NCI-H1092 (cell line): ENCODE measurements at places on chromosomes 4 and X.
A peak's percentile ranks its signal among the peaks of the same experiment; 100 is the strongest.

- DNase-seq = no peak
These were observed 104.9 kb downstream of the FAM53A start for GRCh38 chr4:1579001-1579900.

- no peak for DNase-seq
These were observed 14.9 kb downstream of the SNX12 start for GRCh38 chrX:71053217-71053621.

- DNase-seq = no peak
These were observed 783 bp downstream of the RBPJ start for GRCh38 chr4:26321373-26322221.

GRCh38 chrX:150157291-150157690, 205.8 kb upstream of the MAMLD1 start:
- DNase-seq = no peak

- no peak for DNase-seq
These were observed 6.7 kb downstream of the TBL1X start for GRCh38 chrX:9471571-9471985.

DNA sequence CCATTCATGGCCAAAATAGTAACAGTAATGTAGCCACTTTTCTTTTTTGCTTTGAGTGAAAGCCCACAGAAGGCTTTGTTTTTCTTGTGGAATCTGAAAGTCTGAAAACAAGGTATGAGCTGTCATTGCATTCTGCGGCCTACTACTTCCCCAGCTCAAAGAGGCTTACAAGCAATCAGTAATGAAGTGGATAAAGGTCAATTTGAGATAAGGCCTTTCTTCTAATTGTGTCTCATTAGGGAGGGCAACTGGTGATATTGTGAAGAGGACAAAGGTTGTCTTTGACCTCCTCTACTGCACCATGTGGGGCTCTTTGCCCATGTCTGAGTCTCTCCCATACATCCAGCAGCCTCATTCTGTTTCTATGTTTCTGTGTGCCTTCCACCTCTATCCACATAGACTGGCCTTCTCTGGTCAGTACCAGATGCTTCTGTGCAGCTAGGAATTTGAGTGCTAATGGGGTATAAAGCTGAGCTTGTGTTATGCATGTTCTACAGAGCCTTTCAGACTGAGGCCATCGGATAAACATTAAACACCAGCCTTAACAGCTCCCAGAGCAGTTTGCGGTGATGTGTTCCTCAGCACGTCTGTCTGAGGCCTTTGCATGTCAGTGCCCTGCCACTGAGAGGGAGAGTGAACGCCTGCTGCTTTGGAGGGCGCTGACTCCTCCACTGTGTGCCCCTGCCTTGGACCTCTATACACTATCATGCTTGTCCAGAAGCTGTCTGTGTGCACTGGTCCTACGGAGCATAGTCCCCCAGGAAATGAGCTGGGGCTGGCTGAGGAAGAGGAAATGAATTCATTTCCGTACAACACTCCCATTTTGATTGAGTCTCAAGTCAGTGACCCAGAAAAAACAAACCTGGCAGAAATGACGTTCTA, 80.2 kb downstream of the SH2D1A start:
- DNase-seq = no peak

GRCh38 chrX:13115146-13115855, 70.9 kb upstream of the FAM9C start:
- DNase-seq = no peak

GRCh38 chr4:41281038-41281634, 24.4 kb downstream of the UCHL1 start:
- peak; percentile 80 for DNase-seq

- no peak for DNase-seq
These were observed 646.9 kb downstream of the STPG2 start for GRCh38 chr4:97496298-97496873.

DNA sequence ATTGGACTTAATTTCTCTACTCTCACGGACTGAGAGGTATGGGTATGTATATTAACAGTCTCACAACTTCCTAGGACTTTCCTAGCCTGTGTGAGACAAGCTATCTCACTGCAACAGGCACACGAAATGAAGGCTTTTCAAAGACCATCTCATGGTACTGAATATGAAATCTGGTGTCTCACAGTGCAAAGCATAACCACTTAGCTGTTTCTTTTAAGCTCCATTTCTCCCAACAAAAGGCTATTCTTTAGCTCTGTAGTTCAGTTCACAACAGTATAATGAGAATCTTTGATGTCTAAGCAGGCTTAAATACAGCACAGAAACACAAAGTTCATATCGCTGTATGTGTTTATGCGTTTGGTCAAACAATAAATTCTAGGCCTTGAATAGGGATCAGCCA, 116.2 kb upstream of the PCDH18 start:
- no peak for DNase-seq

DNA sequence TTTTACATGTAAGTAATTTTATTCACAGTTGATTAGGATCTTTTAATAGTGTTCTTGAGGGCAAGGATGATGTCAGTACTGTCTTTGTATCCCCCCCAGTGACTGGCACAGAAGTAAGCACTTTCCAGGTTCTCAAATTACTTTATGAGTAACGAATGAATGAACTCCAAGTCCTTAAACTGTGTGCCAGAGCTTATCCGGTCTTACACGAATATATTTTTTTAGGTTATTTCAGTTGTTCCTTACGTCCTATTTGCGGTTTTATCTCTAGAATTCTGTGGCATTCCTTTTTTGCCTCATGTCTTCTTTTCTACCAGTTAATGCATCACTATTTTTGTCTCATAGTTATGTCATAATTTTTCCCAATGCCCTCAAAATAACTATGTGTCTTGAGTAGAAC, 106.9 kb upstream of the MID1IP1 start:
- no peak for DNase-seq

DNA sequence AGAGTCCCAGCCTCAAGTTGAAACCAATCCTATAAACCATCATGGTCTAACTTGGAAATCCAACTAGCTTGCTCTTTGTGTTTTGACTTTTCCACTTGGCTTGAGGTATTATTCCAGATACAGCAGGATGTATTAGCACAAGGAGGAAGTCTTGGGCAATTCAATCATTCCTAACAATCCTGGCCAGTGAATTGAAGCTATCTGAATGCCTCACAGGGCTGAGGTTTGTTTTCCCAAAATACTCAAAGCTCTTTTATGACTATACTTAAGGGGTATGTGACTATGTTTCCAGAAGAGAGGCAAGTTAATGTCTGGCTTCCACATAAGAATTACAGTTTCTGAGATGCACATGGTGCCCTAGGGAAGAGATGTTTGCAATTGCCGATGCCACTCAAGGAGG, 66.8 kb upstream of the SH3RF1 start:
- DNase-seq = no peak

- DNase-seq = no peak
These were observed 15.6 kb downstream of the RGN start for GRCh38 chrX:47093860-47094259.

- no peak for DNase-seq
These were observed 84.6 kb upstream of the FMR1 start for GRCh38 chrX:147827070-147827469.

- DNase-seq = no peak
These were observed 106.0 kb upstream of the PLAC1 start for GRCh38 chrX:134764202-134764785.

DNA sequence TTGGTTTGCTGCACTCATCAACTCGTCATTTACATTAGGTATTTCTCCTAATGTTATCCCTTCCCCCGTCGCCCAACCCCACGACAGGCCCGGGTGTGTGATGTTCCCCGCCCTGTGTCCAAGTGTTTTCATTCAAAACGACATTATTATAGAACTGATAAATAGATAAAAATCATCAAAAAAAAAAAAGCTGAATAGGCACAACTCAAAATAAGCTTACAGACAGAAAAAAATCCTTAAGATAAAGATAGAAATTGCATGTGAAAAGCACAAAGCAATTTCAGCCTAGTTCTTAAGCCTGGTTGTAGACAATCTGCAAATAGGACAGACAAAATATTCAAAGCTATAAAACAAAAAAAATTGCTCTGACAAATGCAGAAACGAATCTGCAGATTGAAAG, 142.9 kb upstream of the LNX1 start:
- no peak for DNase-seq

DNA sequence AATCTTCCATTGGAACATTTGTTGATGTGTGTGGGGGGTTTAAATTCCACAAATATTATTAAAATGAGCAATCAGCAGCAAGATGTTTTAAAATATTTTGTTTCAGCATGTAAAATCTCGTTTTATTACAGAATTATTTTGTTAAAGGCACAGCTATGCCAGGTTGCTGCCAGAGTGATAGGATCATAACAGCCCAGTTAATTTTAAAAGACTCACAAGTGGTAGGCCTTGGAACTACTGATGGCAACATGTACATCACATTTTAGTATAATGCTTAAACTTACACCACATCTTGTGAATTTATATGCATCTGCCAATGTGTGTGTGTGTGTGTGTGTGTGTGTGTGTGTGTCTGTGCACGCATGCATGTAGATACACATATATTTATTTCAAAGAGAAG, 97.8 kb upstream of the SPRY1 start:
- no peak for DNase-seq

DNA sequence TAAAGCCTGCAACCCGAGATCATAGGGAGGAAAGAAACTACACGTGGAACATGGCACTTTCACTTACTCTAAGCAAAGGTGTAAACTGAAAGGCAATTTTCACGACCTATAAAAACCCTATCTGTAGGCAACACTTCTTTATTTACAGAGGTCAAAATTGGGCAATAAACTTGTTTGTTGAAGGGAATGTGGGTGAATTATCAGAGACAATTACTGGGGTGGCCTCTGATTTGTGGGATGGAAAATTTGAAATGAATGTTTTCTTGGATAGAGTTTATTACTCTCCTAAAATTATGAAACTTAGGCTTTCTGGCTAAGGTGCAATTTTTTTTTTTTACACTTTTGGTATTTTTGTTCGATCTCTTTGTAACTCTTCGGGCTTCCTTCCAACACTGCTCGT, 734.1 kb upstream of the TENM3 start:
- DNase-seq = no peak
